ENCODE measurements at places on chromosomes 7 and 10. TPM values are rescaled to one million over a fixed set of nuclear protein-coding genes. Genes with fewer than 3 reads are reported as not detected.

DNA sequence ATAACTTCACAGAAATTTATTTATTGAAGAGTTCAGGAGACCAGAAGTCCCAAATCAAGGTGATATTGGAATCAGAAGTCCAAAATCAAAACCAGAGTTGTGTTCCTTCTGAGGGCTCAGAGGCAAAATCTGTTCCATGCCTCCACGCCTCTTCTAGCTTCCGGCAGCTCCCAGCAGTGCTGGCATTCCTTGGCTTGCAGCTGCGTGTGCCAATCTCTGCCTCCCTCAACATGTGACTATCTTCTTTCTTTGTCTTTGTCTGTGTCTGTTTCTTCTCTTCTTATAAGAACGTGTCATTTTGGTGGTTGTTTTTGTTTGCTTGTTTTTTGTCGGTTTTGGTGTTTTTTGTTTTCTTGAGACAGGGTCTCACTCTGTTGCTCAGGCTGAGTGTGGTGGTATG lies 116.1 kb downstream of the APBB1IP start:
- no peak for DNase-seq

- DNase-seq, result no peak
Measured at GRCh38 chr10:118210276-118210675, 131.8 kb downstream of the FAM204A start.

DNA sequence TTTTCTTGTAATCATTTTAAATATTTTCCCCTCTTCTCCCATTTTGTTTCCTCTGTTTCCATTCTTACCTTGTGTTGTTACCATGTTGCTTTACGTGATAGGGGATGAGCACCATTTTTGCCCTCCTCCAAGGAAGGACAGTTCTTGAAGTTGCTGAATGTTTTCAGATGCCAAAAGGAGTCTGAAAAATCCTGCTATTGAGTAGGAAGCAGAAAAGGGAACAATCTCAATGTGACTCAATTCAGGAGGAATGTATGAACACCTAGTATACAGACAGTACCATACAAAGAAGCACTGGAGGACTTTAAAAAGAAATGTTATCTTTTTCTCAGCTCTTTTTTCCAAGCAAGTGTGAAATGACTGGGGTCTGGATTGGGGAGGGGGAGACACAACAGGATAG lies 5.1 kb upstream of the NAMPT start:
- DNase-seq, result no peak

GRCh38 chr10:83333566-83333965 lies 805.7 kb upstream of the GHITM start:
- DNase-seq, result no peak

- DNase-seq, result no peak
Measured at GRCh38 chr7:98409843-98410242, 9.0 kb upstream of the BAIAP2L1 start.

DNA sequence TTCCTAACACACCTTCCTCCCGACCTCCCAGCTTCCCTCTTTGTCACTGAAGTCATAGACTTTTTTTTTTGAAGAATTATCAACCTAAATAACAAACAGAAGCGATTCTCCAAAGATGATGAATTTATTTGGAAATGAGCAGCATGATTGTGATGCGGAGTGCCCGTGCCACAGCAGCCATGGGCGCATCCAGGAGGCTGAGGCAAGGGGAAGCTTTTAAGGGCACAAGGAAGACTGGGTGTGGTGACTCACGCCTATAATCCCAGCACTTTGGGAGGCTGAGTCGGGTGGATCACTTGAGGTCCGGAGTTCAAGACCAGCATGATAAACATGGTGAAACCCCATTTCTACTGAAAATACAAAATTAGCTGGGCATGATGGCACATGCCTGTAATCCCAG lies 16.2 kb upstream of the GIMAP8 start:
- DNase-seq, result no peak

GRCh38 chr7:24601600-24601999 lies 28.3 kb downstream of the PALS2 start:
- no peak for DNase-seq

GRCh38 chr10:29329420-29329819 lies 40.5 kb downstream of the LYZL1 start:
- DNase-seq, result no peak

GRCh38 chr10:129520440-129521080 lies 53.5 kb downstream of the MGMT start:
- no peak for DNase-seq

DNA sequence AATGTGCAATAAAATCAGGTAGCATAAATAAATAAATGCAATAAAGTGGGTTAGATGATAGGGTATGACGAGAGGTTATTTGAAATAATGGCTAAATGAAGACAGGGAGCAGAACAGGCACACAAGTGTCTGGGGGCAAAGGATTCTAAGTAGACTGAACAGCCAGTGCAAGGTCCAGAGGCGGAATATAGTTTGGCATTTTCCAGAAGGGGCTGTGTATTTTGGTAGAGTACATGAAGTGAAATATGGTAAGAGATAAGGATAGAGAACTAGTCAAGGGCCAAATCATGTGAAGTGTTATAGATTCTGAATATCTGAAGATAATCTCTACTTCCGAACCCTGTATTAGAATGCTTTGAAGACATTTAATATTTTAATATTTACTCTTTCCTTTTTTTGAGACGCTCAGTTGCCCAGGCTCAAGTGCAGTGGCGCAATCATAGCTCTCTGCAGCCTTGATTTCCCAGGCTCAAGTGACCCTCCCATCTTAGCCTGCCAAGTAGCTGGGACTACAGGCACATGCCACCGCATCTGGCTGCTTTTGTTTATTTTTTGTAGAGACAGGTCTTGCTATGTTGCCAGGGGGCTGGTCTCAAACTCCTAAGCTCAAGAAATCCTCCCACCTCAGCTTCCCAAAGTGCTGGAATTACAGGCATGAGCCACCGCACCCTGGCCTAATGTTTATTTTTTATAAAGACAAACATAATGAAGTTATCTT lies 44.4 kb upstream of the CD36 start:
- DNase-seq, result no peak

DNA sequence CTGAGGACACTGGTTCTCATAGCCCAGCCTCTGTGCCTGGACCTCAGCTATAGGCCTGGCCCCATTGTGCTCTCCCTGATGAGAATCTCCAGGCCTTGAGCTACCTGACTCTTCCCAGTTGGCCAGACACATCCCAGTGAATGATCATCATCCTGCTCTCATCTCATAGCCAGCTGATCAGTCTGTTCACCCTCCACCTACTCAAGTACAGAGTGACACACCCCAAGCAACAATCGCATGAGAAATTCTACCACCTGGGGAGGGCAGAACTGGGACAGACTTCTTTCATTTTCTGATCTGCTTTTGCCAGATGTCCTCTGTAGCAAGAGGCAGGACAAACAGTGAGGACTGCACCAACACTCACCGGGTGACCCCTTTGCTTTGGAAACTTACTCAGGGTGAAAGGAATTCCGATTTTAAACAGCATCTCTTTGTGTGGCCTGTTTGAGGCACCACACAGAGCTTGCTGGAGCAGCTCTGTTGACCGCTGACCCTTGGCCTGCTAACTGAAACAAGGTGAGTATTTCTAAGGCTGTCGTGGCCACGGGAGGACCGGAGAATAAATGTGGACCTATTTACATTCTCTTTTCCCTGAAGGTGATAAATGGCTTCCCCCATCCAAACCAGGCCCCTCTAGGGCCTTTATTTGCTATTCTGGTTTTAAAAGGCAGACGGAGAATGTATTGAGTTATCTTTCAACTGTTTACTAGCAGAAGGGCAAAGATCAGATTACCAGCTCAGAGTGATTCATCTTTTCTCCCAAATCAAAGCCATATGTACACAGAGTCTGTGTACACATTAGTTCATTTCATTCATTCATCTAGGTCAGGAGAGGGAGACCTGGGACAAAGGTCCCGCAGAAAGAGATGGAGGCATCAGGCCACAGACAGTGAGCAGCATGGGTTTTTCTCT lies 181.4 kb upstream of the TNS3 start:
- DNase-seq, result peak; percentile 69

DNA sequence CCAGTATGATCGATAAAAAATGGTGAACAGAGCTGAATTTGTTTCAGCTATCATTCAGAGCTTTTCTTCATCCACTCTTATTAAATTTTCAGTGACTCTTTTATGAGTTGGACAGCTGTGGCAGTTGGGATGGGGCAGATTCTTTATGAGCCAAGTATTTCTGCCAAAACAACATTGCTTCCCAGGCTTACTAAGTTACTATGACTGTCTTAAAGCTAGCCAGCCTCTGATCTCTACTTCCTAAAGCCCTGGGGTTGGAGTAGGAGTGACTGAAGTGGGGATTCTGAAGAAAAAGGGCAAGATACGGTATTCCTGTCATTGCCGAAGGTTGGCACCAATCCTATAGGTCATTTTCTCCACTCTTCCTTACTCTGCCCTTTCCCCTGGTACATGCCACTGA lies 12.7 kb downstream of the RPP30 start:
- DNase-seq, result no peak

The KLF14 gene
- total RNA-seq, result not detected

The GNAT3 gene
- total RNA-seq, result not detected

The HOGA1 gene
- total RNA-seq, result 5.8 TPM

The TPST1 gene
- 91.2 TPM for total RNA-seq

The MALSU1 gene
- total RNA-seq, result 43.7 TPM

The EN2 gene
- total RNA-seq, result not detected

The DENND2A gene
- total RNA-seq, result 6.7 TPM

The MLXIPL gene
- total RNA-seq, result 21.7 TPM

The BTBD16 gene
- total RNA-seq, result 0.47 TPM

The ITPRID1 gene
- total RNA-seq, result not detected

The ABCB4 gene
- total RNA-seq, result 1.2 TPM

The ZDHHC6 gene
- total RNA-seq, result 33.0 TPM

The UBE2H gene
- total RNA-seq, result 73.4 TPM

The SVOPL gene
- total RNA-seq, result 0.24 TPM

The NKX2-3 gene
- 0.24 TPM for total RNA-seq

Data from hepatocyte (in vitro differentiated cells).